Type B pancreatic cell (in vitro differentiated cells): ENCODE measurements at places on chromosomes 4 and X. TPM values are rescaled to one million over a fixed set of nuclear protein-coding genes. Genes with fewer than 3 reads are reported as not detected.

GRCh38 chr4:13528821-13529127 lies 15.5 kb downstream of the NKX3-2 start:
- peaks cover 96% of the 10 kb centered on the region for H3K27me3 ChIP-seq
- peaks cover 4% of the 10 kb centered on the region for H3K4me1 ChIP-seq
- H3K36me3 ChIP-seq = no peaks in the 10 kb centered on the region
- peak overlapping the region; percentile 38 for H3K4me3 ChIP-seq
- DNase-seq = no peak

DNA sequence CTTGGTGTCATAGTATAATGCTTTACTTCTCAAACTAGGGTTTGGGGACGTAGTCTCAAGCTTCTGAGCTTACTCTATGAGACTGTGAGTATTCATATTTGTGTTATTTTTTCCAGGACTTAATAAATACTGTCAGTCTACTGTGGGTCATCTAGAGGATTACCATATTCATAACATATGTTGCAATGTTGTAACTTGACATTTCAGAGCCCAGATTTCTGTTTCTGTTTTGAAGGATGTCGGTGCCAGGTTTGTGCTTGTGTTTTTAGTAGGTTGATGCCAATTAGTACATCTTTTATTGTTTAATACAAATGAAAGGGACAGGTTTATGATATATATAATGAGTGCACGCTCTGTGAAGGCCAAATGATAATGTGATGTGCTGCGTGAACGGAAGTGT lies 69.6 kb downstream of the SPANXN4 start:
- no peaks in the 10 kb centered on the region for H3K36me3 ChIP-seq
- H3K27ac ChIP-seq = no peak overlapping the region
- H3K27me3 ChIP-seq = no peaks in the 10 kb centered on the region
- no peaks in the 10 kb centered on the region for H3K4me1 ChIP-seq
- DNase-seq = no peak

DNA sequence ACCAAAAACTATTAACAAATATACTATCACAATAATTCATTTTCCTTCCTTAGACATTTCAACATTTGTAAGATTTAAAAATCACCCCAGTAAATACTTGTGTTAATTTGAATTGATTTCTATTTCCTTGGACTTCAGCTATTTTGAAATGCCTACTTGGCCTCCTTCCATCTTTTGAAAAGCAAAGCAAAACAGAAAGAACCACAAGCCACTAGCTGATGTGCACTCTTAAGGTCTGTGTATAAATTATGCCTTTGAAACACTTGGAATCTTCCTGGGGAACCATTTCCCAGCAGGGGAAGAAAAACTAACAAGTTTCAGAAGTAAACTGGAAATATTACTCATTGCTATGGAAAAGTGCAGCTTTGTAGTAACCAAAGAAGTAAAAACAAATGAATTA lies 139.8 kb downstream of the CLCN4 start:
- no peaks in the 10 kb centered on the region for H3K4me1 ChIP-seq
- no peaks in the 10 kb centered on the region for H3K36me3 ChIP-seq
- no peaks in the 10 kb centered on the region for H3K27me3 ChIP-seq
- no peak overlapping the region for H3K27ac ChIP-seq
- H3K4me3 ChIP-seq = no peak overlapping the region

GPR34 gene
- not detected in 2 replicates for total RNA-seq

CT45A7 gene
- total RNA-seq = not detected in 2 replicates
